ENCODE measurements at places on chromosomes 1 and 21.

DNA sequence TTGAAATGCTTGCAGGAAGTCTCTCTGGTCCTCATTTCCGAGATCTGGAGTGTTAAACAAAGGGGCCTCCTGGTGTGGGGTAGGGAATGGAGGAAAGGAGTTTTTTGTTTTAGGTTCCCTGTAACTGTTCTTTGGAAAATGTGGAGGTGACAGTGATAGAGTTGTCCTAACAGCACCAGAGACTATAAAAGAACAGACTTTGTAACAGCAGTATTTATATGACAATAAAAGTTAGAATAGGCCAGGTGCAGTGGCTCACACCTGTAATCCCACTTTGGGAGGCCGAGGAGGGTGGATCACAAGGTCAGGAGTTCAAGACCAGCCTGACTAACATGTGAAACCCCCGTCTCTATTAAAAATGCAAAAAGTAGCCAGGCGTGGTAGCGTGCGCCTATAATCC, 68.9 kb downstream of the HUNK start:
- DNase-seq = no peak

GRCh38 chr1:24349891-24350290, 30.7 kb downstream of the GRHL3 start:
- DNase-seq = no peak

DNA sequence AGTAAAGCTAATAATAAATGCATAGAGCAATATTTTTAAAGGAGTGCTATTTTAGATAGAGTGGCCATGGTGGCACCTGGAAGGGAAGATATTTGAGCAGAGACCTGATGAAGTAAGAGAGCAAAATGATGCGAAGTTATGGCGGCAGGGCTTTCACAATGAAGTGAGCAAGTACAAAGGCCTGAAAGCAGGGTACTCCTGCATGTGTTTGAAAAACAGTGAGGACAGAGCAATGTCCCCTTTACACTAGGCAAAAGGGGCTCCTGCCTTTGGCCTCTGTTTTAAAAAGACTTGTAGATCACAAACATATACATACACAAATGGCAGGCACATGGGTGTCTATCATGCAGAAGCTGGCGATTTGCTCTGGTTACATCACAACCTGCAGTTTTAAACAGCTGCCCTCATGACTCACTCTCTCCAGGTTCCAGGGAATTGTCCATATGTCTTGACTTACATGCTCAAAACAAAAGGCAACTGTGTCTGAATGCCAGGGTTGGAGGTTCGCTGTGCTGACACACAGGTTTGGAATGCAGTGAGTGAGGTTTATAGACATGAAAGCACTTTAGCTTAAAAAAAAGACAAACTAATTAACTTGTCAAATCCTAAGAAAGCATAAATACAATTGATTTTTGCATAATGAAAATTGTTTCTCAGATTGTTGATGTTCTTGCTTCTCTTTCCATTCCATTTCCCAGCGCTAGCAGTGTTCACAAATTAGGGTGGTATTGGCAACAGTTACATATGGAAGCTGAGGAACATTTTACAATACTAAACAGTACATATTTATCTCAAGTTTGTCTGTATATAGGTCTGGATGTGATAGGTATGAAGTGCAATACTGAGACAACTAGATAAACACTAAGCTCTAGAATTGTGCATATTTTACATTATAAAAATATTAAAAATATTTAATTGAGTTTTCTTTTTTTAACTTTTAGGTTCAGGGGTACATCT, 313.9 kb downstream of the BARHL2 start:
- peak; percentile 57 for DNase-seq

DNA sequence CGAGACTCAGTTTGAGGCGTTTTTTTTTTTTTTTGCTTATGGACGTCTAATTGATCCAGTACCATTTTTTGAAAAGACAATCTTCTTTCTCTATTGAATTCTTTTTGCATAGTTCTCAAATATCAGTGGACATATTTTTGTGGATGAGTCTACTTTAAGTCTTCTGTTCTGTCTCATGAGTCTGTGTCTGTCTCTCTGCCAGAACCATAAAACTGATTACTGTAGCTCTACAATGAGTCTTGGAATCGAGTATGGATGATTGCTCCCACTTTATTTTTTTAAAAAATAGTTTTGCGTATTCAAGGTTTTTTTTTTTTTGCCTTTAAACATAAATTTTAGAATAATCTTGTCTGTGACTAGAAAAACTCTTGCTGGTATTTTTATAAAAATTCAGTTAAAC, 323.5 kb downstream of the ZNF326 start:
- no peak for DNase-seq

- DNase-seq = no peak
Measured at GRCh38 chr1:164660775-164661174, 101.8 kb downstream of the PBX1 start.

GRCh38 chr21:45371655-45372054, 33.3 kb upstream of the COL18A1 start:
- no peak for DNase-seq

GRCh38 chr21:25176637-25177412, 430.5 kb downstream of the MRPL39 start:
- no peak for DNase-seq

DNA sequence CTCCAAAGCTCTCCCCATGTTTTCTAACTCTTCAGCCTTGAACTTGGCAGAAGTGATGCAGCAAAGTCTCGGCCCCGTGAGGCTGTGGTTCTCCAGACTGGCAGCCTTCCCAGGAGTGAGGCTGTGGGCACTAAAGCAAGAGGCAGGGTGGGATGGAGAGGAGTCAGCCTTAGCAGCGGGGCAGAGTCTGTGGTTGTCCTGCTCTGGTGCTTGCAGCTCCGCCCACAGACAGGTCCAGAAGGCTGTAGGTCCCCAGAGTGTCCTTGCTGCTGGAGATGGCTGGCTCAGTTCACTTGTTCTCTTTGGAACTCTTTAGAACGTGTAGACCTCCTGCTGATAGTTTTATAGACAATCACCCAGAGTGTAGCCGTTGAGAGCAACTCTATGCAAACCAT, 142.6 kb downstream of the AJAP1 start:
- no peak for DNase-seq

DNA sequence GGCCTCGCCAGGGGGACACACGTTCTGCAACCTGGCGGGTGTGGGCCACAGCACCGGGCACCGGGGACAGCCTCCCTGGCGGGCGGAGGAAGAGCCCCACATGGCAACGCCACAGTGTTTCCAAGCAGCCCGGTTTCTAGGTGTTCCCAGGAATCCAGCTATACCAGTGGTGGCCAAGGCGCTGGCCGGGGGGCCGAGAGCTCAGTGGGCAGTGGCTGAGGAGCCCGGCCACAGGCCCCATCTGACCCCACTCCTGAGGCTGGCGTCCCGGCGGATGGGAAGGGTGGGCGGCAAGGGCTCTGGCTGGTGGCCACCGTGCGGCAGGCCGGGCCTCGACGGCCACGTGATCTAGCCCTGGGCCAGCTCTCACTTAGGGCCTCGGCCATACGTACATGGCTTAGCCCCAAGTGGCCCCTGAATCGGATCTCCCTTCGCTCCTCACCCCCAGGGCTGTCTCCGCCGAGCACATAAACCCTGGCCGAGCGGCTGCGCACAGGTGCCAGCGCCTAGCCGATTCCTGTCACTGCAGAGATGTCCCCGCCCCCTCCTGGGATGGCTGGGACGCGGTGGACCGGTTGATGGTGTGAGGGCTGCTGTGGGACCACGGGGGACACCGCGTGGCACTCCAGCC, 68.7 kb downstream of the MORN1 start:
- no peak for DNase-seq

DNA sequence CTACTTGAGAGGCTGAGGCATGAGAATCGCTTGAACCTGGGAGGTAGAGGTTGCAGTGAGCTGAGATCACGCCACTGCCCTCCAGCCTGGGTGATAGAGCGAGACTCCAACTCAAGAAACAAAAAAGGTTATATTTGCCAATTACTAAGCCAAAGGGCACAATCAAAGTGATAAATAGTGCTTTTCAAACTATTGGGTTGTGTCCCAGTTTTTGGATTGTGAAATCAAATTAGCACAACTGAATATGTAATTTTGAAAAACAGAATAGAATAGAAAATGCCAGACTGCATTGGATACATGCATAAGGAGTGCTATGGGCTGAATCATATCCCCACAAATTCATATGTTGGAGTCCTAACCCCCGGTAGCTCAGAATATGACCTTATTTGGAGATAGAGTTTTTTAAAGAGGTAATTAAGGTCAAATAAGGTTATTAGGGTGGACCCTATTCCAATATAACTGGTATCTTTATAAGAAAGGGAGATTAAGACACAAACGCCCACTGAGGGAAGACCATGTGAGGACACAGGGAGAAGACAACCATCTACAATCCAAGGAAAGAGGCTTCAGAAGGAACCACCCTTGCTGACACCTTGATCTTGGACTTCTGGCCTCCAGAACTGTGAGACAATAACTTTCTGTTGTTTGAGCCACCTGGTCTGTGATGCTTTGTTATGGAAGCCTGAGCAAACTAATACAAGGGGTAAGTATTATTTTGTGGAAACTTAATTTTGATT, 42.9 kb upstream of the HUNK start:
- DNase-seq = no peak

- no peak for DNase-seq
Measured at GRCh38 chr1:54013393-54014008, 4.5 kb downstream of the LDLRAD1 start.

DNA sequence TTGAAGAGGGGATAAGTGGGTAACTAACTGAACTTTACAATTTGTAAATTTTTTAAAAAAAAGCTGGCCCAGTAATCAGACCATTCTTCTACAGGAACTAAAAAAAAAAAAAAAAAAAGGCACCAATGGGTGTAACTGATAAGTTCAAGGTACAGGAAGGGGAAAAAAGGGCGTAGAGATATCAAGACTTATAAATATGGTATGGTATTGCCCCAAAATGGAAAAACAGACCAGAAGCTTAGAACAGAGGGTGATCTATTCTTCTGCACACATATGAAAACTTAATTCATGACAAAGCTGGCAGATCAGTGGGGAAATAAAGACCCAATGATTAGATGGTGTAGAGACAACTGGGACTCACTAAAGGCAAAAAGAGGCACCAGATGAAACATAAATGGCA, 58.9 kb downstream of the LHX4 start:
- DNase-seq = no peak

GRCh38 chr1:191346381-191346780, 811.9 kb upstream of the RGS18 start:
- no peak for DNase-seq

DNA sequence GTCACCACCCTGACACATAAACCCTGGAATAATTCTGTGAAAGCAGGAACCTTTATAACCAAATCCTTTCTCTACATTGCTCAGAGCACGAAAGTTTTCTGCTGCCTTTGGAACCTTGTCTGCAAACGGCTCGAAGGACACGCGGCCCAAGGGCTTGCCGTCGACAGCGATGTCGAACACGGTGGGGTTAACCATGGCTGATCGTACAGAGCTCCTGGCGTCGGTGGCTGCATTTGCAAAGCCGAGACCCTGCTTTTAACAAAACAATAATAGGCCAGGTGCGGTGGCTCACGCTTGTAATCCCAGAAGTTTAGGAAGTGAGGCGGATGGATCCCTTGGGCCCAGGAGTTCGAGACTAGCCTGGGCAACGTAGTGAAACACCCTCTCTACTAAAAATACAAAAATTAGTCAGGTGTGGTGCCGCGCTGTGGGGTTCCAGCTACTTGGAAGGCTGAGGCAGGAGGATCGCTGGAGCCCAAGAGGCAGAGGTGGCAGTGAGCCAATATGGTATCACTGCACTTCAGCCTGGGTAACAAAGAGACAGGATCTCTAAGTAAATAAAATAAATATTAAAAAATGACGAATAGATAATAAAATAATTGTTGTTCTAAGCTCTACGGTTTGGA, 2.2 kb upstream of the EIF2B3 start:
- DNase-seq = no peak

GRCh38 chr1:55503663-55504305, 288.6 kb upstream of the USP24 start:
- DNase-seq = no peak

DNA sequence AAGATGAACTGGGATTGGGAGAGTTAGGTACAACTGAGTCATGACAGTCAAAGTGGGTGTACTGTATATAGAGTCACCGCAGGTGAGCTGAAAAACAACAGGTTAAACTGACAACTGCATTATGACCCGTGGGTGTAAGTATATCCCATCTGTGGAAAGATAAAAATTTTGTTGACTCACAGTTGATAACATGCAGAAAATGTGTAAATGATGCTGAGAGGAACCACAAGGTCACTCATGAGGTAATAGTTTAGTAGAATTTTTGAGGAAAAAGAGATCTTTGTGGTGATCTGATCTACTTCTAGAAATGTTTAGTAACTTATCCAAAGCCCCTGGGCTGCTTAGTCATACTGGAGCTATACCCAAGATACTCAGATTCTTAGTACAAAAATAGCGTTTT, 838 bp downstream of the OR2C3 start:
- no peak for DNase-seq

GRCh38 chr1:31581821-31582810, 5.8 kb downstream of the TINAGL1 start:
- DNase-seq = no peak

DNA sequence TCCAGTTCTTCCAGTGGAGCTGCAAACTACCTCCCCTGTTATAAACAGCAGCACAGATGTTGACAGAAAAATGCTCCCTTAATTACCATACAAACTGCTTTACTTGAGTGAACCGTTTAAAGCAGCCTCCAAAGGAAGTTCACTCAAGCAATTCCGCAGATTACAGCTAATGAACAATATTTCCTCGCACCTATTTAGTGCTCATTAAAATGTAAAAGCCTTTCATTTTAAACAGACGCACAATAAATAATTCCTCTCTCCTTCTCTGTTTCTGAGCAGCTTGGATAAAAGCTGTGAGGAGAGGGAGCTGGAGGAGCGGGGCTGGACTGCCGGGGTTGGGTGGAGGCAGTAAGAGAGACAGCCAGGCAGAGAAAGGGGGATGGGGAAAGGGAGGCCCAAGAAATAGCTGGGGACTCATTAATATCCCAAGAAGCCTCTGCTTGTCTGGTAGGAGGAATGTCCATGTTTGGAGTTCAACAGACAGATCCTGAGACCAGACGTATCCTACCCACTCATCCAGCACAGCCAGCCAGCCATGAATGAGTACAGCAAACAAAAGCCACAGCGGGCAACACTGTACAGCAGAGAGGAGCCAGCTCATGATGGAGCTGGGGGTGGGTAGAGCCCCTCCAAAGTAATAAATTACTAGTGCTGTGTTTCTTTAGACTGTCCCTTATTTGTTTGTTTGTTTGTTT, 227.7 kb downstream of the GPATCH2 start:
- DNase-seq = no peak

DNA sequence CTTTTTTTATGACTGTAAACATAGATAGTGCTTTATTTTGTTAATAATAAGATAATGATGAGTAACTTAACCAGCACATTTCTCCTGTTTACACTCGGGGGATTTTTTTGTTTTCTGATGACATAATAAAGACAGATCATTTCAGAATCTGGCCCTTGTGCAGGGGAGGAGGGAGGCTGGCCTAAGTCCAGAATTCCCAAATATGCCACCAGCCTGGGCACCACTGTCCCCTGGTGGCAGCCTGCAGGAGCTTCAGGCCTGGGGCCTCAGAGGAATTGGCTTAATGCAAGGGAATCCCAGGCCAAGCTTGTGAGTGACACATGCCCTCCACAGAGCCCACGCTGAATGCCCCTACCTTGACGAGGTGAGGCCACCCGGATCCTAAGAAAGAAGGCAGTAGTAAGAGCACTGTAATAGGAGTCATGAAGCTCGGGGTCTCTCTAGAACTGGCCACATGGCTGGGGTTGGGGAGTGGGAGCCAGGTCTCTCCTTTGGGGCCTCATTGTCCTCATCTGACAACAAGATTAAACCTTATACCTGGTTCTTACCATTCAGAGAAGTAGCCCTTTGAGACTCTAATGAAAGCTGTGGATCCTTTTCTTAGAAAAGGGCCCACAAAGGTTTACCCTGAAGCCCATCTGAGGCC, 24.1 kb downstream of the ETNK2 start:
- DNase-seq = no peak

Measured in glomerular endothelial cell (primary cell).